ENCODE measurements at places on chromosomes 12 and 14. TPM values are rescaled to one million over a fixed set of nuclear protein-coding genes. Genes with fewer than 3 reads are reported as not detected.

DNA sequence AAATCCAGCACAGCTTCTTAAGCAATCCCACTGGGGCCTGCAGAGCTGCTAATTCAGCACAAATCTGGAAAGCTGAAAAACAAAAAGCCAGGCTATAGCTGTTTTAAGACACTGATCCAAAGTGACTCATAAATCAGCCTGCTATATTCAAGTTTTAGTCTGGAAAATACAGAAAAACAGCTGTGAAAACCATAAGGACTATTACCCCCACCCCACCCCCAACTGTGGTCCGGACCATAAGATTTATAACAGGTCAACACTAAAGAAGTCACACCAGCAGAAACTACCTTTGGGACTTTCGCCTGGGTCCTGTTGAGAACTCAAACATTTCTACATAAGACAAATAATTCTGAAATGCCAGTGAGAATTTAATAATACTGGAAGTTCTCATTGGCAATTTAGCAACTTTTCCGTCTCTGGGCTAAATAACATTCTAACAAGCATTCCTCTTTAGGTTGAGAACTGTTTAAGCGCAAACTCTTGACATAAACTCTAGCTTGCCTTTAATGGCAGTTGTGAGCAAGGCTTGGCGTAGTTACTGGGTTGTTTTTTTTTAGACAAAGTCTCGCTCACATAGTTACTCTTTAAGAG is 3.3 kb downstream of the LRIG3 start:
- DNase-seq = no peak

DNA sequence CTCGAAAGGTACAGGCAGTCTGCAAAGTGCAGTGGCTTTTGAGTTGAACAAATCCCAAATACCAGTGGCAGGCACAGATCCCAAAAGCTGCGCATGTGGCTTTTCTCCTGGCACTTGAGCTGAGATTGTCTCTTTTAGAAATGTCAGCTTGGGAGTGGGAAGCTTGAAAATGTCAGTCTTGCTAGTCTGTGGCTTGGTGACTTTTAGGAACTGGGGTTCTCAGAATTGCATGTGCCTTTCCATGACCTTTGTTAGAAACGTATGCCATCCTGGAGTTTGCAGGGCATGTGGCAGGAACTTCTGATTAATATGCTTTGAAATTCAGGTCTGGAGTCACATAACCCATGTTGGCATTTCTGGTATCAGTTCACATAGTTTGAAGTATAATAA is 182.1 kb downstream of the CHST11 start:
- no peak for DNase-seq

DNA sequence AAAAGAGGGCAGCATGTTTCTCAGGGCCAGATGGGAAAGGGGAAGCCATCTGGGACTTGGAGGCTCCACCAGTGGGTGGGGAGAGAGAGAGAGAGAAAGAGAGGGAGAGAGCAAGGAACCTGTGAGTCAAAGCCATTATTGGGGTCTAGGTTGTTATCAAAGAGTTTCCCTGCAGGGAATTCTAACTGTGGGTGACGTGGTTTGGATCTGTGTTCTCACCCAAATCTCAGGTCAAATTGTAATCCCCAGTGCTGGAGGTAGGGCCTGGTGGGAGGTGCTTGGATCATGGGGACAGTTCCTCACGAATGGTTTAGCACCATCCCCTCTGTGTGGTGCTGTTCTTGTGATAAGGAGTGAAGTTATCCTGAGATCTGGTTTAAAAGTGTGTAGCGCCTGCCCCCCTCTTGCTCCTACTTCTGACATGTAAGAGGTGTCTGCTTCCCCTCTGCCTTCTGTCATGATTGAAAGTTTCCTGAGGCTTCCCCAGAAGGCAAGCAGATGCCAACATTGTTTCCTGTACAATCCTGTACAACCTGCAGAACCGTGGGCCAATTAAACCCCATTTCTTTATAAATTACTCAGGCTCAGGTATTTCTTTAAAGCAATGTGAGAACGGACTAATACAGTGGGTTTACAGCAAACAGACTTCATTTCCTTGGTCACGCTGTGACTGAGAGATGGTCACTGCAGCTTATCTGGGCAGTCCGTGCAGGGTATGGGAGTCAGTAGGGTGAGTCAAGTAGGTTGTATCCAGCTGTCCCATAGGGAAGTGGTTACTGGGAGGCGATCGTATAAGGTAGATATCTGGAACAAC is 52.4 kb downstream of the CCDC91 start:
- no peak for DNase-seq

DNA sequence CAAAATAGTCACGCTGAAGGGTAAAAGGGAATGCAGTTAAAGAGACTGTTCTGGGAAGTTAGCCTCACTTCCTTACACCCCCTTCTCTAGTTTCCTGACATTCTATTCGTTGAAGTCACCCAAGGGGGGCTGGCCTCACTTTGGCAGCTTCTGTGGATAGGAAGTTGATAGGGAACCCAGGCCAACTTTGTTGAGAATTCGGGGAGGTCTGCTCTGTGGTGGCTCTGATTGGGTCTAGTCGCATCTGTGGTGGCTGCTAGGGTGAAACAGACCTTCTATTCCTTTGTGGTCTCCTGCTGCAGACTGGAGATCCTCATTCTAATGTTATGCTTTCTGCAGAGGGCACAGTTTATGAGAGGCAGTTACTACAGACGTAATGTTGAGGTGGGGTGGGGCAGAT is 28.8 kb upstream of the GZMB start:
- peak; percentile 57 for DNase-seq

- no peak for DNase-seq
Measured at GRCh38 chr14:72845683-72846082, 48.2 kb downstream of the DPF3 start.

DNA sequence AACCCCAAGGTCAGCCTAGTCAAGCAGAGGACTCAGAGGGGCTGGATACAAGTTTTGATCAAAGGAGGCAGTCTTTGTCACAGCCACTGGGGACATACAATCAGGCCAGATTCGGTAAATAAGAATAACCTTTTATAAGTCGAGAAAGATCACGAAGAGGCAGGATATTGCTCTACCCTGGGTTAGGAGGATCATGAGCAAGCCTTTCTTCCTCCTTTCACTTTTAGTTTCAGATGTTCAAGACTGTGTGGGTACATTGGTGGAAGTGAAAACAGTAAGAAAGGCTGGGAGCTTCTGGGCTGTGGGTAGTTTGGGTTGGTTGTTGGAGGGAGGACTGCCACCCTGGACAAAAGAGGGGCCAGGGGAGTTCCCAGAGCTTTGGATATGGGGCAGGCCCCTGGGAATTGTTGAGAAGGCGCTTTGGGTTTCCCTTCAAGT is 127.7 kb downstream of the SNAPC1 start:
- no peak for DNase-seq

- peak; percentile 80 for DNase-seq
Measured at GRCh38 chr12:108634341-108634751, 652 bp upstream of the SELPLG start.

PRKD1 gene
- total RNA-seq = 3.2 TPM

GRCh38 chr12:52231305-52232202 is 1.5 kb upstream of the KRT7 start:
- no peak for DNase-seq

DNA sequence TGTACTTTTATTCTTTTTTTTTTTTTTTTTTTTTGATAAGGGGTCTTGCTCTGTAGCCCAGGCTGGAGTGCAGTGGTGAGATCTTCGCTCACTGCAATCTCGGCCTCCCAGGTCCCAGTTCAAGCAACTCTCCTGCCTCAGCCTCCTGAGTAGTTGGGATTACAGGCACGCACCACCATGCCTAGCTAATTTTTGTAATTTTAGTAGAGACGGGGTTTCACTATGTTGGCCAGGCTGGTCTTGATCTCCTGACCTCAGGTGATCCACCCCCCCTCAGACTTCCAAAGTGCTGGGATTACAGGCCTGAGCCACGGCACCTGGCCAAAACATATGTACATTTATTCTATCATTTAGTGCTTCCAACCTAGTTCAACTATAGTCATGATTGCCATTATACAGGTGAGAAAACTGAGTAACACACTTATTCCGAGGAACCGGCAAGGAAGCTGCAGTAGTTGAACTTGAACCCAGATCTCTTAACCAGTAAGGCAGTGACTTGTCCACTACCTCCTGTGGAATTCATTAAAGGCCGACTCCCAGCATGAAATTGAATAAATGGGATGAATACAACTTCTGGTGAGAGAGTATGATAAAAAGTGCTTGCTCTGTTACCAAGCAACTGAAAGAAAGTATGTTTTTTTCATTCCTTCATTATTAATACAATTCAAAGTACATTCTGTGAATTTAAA is 755 bp upstream of the ATF7IP start:
- no peak for DNase-seq

DNA sequence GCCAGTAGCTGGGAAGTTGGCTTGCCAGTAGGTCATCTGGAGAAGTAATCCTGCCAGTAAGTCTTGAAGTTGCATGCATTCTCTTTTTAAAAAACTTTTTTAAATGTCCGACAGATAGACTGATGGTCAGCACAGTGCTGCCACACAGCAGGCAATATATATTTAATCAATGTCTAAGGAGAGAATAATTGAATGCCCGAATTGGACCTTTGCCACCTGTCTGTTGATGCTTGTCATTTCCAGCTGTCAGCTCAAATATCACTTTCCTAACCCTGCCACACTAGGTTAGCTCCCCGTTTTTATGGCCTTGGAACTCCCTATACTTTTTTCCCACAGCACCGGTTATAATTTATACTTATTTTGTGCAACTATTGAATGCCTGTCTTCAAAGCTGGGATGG is 2.1 kb upstream of the SLC15A4 start:
- DNase-seq = no peak

HCAR3 gene
- 0.16 TPM for total RNA-seq

GRCh38 chr14:52703225-52703624 is 3.8 kb upstream of the PSMC6 start:
- DNase-seq = no peak

- no peak for DNase-seq
Measured at GRCh38 chr14:68899033-68899603, 80.0 kb downstream of the ACTN1 start.

Data from Right ventricle myocardium inferior (tissue), 1 donor.